ENCODE measurements at places on chromosomes 2 and 18.

DNA sequence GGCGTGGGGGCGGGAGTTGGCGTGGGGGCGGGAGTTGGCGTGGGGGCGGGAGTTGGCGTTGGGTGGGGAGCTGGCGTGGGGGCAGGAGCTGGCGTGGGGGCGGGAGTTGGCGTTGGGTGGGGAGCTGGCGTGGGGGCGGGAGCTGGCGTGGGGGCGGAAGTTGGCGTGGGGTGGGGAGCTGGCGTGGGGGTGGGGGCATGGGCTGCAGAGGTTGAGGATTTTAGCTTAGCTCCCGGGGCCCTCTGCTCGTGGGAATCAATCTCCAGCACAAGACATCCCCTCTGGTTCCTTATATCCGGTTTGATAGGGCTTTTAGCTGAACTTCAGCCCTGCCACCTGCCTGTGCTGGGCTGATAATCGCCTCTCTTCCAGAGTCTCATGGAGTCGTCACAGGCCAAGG is 177.0 kb downstream of the LDLRAD4 start:
- DNase-seq, result no peak

DNA sequence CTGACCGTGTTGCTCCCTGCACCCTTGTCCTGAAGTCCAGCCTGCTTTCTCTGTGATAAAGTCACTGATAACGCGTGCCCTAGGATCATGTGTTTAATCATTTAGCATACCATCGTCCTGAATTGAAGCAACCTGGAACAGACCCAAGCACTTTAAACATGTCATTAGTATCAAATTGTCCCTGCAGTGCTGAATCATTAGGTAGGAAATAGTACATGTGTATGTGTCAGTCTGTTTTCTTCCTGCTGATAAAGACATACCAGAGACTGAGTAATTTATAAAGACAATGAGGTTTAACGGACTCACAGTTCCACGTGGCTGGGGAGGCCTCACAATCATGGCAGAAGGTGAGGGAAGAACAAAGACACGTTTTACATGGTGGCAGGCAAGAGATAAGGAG is 2.8 kb downstream of the ASB18 start:
- DNase-seq, result no peak

DNA sequence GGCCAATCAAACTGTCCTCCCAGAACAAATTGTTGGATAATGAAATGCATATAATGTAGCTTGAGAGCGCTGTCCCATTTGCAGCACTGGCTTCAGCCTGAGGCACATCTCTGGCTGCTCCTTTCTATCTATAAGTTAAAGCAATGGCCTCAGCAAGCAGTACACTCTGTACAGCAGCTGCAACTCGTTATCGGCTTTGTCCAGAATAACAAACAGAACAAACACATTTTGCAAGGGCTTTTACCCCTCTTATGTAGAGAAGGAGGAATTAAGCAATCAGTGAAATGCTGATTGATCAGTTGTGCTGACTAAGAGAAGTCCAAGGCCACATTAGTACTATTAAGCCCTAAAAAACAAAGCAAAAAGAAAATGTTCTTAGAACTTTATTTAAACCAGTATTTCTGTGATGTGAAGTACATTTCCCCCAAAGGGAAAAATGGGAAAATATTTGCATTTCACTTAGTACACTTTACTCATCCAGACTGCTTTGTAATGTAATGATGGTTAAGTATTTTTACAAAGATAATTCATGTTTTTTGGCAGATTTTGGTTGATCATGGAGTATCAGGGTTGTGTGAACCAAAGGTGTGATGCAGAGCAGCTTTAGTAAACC is 15.0 kb upstream of the CPS1 start:
- DNase-seq, result no peak

GRCh38 chr2:56287974-56288373 is 104.2 kb downstream of the CCDC85A start:
- no peak for DNase-seq

GRCh38 chr2:234488913-234489451 is 7.9 kb downstream of the ARL4C start:
- peak; percentile 66 for DNase-seq

GRCh38 chr2:207041279-207041678 is 102.0 kb downstream of the CPO start:
- no peak for DNase-seq

DNA sequence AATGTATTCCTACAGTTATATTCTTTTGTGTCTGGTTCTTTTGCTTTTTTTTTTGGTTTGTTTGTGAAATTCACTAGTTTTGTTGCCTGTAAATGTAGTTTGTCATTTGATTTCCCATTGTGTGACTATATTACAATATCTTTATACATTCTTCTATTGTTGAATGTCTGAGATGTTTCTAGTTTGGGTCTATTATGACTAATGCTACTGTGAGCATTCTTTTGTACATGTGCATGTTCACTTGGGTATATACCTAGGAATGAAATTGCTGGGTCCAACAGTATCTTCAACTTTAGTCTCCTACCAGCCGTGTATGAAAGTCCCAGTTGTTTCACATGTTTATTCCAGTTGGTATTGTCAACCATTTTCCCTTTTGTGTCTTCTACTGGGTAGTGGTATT is 112.7 kb upstream of the RBMS1 start:
- DNase-seq, result no peak

- no peak for DNase-seq
These were observed 164.8 kb downstream of the MYO5B start for GRCh38 chr18:50030146-50030545.

GRCh38 chr18:45777393-45777792 is 48.1 kb upstream of the SIGLEC15 start:
- no peak for DNase-seq

GRCh38 chr2:79219383-79219988 is 59.9 kb upstream of the REG3A start:
- peak; percentile 37 for DNase-seq

GRCh38 chr2:62292190-62292589 is 96.3 kb downstream of the B3GNT2 start:
- no peak for DNase-seq

- no peak for DNase-seq
These were observed 68.3 kb downstream of the CTAGE1 start for GRCh38 chr18:22349317-22349898.

DNA sequence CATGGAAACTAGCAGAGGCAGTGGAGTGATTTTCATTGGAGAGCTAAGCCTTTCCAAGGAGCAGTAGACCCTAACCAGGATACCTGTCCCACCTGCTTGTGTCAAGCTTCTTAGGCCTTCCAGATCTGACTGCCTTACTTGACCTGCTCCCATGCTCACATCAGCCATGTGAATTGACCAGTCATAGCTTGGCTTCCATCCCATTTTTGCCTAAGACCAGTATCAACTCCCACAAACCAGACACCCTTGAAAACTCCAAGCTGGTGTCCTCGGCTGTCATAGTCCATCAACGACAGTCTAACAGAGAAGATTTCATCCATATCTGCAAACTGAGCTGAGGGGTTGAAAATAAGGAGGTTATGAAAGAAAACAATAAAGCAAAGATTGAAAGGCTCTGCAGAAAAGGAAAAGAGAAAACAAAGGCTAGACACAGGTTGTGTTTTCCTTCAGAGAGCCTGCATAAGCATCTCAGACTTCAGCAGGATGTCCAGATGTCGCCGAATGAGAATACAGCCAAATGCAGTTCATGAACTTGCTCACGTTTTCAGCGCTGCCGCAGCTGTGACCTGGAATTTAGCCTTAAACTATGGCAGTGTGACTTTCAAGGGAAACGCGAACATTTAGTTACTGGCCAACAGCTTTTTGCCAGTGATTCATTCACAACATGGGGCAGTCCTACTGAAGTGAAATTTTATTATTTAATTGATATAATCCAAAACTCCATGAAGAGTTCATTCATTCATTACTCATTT is 868.1 kb upstream of the ID2 start:
- no peak for DNase-seq

DNA sequence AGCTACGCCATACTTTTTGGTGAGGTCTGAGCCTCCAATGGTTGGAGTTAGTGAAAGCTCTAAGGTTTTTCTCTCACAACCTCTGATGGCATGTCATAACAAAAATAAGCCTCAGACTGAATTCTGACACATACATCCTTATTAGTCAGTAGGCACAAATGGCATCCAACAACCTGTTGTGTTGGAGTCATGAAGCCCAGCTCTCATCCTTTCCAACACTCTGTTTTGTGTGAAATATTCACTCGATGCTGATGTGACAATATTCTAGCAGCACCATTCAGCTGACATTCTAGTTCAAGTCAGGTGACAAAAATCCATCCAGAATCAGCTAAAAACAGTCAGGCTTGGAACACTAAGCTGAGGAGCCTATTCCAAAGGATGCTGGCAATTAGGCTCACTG is 603.2 kb upstream of the ID2 start:
- DNase-seq, result no peak

DNA sequence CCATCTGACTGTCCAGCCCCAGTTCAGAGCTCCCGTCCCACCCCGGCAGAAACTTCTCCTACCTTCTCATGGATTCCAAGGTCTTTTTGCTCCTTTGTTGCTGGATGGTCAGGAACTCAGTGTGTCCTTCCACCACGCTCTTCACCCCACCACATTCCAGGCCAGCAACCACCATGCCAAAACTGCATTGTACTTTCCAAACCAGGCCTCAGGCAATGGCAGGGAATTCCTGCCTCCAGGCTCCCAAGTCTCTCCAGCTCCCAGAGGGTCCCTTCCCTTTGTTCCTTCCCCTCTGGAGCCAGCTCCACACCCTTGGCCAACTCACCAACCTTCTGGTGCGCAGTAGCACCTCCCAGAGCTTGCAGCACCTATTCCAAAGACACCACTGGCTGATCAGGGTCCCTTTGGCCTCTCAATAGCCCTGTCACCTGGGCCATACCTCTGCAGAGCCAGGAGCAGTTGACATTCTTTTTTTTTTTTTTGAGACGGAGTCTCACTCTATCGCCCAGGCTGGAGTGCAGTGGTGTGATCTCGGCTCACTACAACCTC is 8.1 kb downstream of the CHMP1B start:
- DNase-seq, result no peak

- no peak for DNase-seq
These were observed 25.1 kb upstream of the AAK1 start for GRCh38 chr2:69668598-69668997.

- peak; percentile 4 for DNase-seq
These were observed 124.1 kb downstream of the MMADHC start for GRCh38 chr2:149463328-149464002.

DNA sequence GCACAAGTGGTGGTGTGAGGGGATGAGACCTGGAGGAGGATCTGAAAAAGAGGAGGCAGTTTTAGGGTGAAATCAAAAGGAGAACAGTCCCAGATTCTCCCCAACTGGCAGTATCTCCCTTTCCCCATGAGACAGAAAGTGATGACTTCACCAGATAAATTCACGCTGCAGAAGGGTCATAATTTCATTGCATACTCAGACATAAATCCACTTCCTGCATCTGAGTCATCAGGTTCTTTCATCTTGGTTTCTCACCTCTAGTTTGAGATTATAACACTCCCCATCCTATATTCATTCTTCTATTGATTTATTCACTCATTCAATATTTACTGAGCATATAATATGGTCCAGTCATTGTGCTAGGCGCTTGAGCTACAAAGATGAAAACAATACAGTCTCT is 64.7 kb downstream of the CCDC148 start:
- no peak for DNase-seq

GRCh38 chr2:111712361-111712760 is 171.6 kb downstream of the ANAPC1 start:
- DNase-seq, result no peak

- DNase-seq, result no peak
These were observed 14.5 kb upstream of the ASPRV1 start for GRCh38 chr2:69975853-69976462.

DNA sequence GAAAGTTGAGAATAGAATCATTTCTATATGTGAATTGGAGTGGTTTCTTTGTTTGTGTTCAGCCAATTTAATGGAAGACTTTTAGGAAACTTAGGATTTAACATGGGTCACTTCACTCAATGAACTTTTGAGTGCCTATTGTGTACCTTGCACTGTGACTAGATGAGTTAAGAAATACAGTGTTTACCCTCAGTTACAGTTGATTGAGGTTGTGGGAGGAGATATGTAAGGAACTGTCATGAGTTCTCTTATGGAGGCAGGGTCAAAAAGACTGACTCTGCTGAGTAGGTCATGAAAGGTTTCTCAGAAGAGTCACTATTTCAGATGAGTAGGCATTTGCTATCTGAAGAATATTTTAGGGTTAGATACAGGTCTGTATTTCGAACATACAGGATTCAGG is 98.6 kb downstream of the RAB3GAP1 start:
- DNase-seq, result no peak

DNA sequence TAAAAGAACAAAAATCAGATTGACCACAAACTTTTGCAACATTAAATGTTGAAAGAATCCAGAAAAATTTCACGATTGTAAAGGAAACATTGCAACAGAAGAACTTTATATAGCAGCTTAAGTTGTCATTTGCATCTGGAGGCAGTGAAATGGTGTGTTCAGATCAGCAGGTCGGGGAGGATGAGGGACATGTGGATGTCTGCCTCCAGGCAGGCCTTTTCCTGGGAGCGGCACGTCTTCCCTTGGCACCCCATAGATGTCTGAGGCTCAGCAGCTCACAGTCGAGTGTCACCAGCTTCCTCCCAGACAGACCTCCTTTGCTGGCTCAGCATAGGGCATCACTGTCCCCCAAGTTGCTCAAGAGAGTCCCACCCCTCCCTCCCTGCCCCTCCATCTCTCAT is 44.3 kb upstream of the ASB1 start:
- DNase-seq, result no peak

DNA sequence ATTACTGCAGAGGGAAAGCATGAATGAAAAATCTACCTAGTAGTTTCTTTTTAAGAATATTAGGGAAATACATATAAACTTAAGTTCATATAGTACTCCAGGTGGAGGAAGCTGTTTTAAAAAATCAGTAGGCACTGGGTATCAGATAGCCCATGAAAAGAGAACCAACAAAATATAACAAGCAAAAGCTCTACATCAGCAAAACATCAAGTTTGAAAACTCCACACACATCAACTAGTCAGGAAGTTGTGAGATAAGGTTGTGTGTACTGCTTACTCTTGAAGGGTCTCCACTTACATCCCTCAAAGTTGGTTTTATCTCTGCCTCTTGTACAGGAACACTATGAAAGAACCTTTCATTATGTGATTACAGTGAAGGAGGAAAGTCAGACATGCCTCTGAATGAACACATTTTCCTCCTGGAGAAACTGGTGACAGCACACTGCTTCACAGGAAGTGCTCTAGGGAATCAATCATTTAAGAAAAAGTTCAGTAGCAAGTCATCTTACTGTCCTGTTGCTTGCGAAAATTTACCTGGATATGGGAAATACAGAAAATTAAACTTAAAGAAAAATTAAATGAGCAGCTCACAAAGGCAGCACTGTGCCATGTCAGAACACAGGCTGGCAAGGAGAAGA is 57.7 kb downstream of the THADA start:
- no peak for DNase-seq

- DNase-seq, result no peak
These were observed 49.2 kb downstream of the DNER start for GRCh38 chr2:229665158-229665557.

GRCh38 chr2:14941151-14941631 is 308.7 kb downstream of the LRATD1 start:
- DNase-seq, result no peak

DNA sequence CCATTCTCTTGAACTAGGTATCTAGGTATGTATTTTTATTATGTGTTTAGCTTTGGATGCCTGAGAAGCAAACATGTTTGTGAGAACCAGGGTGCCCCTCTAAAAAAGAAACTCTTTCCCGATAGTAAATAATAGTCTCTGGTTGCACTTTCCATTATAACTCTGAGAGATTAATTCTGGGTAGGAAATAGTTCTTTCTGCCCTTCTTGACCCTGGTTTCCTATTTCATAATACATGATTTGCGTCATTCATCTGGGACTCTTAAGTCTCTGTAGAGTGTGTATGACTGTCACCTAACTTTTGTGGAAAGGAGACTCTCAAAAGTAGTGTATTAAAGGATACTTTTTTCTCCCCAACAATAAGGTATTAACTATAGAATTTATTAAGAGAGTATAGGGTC is 31.5 kb downstream of the ACSL3 start:
- DNase-seq, result no peak

- no peak for DNase-seq
These were observed 29.6 kb upstream of the ENOSF1 start for GRCh38 chr18:741931-742512.

Measured in activated CD4-positive, alpha-beta T cell treated with anti-CD3 and anti-CD28 coated beads for 48 hours (primary cell).